Stimulated activated CD4-positive, alpha-beta T cell treated with anti-CD3 and anti-CD28 coated beads, Interleukin-1b, Interleukin-23, amount 100 ng/mL, for 1 hour (primary cell): ENCODE measurements at places on chromosomes 6 and 20.

- DNase-seq = no peak
These were observed 32.7 kb upstream of the SAMHD1 start for GRCh38 chr20:36984257-36984638.

DNA sequence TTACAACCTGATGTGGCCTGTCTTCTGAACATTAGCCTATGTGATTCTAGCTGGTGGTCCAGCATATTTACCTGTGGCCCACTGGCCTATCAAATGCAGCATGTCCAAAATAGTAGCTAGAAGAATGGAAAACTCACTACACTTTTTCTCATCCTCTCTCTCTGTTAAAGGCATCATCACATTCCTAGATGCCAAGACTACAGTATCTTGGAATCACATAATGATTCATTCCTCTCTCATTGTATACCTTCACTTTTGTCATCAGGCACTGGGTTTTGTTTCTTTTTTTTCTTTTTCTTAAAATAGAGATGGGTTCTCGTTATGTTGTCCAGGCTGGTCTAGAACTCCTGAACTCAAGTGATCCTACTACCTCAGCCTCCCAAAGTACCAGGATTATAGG is 45.0 kb downstream of the FAM83B start:
- no peak for DNase-seq

- DNase-seq = no peak
These were observed 49.4 kb upstream of the DACT2 start for GRCh38 chr6:168368936-168369335.

DNA sequence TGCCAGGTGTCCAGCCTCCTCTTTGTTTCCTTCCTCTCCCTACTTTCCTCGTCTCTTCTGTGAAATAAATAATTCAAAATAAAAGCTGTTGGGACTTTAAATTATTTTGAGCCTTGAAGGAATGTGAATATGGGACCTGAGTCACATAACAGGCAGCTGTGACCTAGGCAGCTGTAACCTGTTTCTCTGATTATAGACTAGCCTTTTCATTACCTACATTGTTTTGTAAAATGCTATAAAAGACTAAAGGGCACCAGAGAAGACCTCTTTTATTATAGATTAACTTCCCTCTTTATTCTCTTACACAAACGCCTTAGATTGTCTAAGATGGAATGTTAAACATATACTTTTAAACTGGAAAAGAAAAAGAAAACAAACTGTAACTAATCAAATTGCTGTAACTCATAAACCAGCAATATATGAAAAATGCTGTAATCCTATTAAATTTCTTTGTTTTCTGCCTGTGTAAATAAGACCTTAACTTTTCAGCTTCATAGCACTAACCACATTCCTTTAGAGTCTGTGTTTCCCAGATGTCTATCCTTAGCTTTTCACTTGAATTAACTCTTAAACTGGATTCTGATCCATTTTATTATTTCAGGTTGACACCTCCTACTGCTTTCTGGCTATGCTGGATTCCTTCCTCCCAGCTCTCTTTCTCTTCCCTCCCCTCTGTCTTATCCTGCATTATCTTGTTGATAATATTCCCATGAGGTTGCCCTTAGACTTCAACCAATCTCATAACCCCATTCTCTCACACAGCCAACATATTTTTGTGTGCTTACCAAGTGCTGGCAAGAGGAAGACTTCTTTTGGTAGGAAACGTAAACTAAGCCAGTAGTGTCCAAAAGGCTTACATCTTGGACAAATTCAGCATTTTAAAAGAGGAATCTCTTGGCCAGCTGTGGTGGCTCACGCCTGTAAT is 69.2 kb downstream of the TPD52L1 start:
- DNase-seq = no peak

DNA sequence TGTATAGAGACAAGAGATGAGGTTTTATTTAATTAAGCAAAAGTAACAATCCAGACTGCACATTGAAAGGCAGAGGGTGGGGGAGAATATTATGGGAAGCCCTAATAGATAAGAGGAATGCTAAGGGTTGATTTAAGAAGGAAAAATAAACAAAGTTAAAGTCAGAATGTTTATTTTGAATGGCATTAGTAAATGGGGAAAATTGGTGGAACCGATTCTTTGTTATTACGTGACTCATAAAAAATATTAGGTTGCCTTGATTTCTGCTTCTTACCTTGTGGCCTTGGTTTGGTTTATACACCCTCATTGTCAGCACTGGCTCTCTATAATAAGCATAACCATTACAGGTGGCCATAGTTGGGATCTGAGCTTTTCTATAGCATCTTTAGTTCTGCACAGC is 674.8 kb upstream of the CITED2 start:
- DNase-seq = no peak

GRCh38 chr6:39301606-39302005 is 12.6 kb downstream of the KCNK17 start:
- no peak for DNase-seq

- DNase-seq = no peak
These were observed 17.3 kb upstream of the SNRPB2 start for GRCh38 chr20:16712511-16712947.
